Osteocyte (in vitro differentiated cells): ENCODE measurements at places on chromosomes 3 and 15. TPM values are rescaled to one million over a fixed set of nuclear protein-coding genes. Genes with fewer than 3 reads are reported as not detected.

DNA sequence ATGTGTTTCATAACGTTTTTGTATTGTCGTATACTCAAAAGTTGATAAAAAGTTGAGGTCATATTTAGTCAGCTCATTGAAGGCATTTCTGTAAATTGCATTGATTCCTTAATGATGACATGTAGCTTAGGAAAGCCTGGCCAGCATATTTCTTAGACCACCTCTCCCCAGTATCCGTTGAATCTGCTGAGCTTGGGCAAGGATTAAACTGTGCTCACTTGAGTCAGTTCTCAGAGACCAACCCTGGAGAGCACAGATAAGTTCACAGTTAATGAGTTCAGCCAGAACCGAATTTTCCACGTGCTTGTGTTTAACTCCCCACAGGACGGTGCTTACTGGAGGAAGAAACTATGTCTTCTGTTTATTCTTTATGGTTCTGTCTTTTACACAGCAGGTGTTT, 132.7 kb downstream of the SLC25A26 start:
- DNase-seq, result no peak
- peak overlapping the region; percentile 82 for H3K27ac ChIP-seq
- H3K36me3 ChIP-seq, result peaks cover under 1% of the 10 kb centered on the region
- no peaks in the 10 kb centered on the region for H3K27me3 ChIP-seq
- peaks cover 36% of the 10 kb centered on the region for H3K4me1 ChIP-seq
- H3K4me3 ChIP-seq, result no peak overlapping the region

- no peak for DNase-seq
- no peaks in the 10 kb centered on the region for H3K36me3 ChIP-seq
- peaks cover 2% of the 10 kb centered on the region for H3K27me3 ChIP-seq
- peaks cover 1% of the 10 kb centered on the region for H3K4me1 ChIP-seq
- H3K4me3 ChIP-seq, result no peak overlapping the region
Observed at GRCh38 chr3:13307041-13307440, 113.1 kb downstream of the NUP210 start.

DNA sequence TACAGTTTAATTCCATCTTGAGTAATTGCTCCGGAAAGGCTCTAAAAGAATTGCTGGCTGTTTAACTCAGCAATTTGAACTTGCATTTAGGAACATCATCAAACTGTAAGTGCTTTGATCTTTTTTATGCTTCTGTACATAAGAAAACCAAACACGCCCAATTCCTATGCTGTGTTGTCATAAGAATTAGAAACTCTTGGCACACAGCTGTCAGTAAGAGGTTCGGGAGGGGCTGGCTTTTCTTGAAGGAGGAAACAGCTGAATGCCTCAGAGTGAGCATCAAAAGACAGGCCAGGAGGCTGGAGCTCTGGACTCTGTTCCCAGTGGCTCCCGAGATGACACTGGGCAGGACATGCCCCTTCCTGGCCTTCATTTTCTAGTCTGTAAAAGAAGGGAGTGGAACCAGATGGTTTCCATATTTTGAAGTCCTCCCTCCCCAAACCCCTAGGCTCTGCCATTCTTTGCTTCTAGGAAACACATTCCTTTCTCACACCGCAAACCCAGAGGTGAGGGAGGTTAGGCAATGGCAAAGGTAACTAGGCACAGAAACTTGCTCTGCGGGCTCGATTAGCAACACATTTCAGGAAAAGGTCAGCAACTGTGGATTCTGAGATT, 73.7 kb upstream of the DLG1 start:
- H3K4me1 ChIP-seq, result peaks cover 39% of the 10 kb centered on the region
- DNase-seq, result no peak
- H3K27ac ChIP-seq, result peak overlapping the region; percentile 8
- no peaks in the 10 kb centered on the region for H3K27me3 ChIP-seq

PRSS50 gene
- total RNA-seq, result not detected in 2 replicates

DLEC1 gene
- total RNA-seq, result 0.24 and 0.62 TPM in 2 replicates
